ENCODE measurements at places on chromosomes 7 and 10.

DNA sequence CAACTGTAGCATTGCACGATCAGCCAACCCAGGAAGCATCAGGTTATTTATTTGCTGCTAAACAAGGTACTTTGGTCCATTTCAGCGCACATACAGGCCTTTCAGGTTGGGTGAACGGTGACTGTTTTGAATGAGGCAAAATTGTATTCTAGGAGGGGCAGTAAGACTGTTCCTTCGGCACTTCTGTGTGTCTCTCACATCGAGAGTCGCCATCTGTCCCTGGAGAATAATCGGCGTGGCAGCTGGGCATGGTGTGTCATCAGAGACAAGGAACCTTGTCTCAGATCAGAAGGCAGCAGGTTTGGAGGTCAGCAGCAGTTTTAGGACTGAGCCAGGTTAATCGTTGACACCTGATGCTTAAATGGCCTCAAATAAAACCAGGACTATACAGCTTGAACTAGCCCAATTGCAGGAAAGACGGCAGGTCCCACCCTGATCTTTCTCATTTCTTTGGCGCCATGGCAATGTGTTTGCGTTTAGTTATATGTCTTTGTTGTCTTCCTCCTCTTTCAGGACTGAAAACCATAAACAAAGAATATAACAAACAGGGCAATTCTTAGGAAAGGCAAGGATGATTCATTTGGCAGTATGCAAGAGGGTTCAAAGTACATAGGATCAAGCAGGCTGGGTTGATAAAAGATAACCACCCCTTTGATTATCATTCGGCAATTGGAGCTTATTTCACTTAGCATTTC lies 92.0 kb upstream of the PRR15 start:
- DNase-seq = no peak

DNA sequence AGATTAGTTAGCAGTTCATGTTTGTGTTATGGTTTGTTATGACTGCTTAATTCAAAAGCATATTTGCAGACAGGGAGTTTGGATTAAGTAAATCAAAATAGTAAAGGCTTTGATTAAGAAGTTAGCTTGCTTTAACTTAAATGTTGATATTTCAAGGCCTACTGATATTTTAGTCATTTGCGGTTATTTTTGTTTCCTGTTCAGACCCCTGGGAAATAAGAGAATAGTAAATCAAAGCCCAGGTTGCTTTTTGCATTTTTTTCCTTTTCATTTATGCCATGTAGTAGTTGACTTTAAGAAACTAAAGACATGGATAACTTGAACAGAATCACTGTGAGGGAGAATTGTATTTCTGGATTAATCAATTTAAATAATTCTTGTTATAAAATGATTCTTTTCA lies 77.3 kb downstream of the HDAC9 start:
- no peak for DNase-seq

GRCh38 chr10:71727105-71727737 lies 7.6 kb upstream of the C10orf105 start:
- no peak for DNase-seq

DNA sequence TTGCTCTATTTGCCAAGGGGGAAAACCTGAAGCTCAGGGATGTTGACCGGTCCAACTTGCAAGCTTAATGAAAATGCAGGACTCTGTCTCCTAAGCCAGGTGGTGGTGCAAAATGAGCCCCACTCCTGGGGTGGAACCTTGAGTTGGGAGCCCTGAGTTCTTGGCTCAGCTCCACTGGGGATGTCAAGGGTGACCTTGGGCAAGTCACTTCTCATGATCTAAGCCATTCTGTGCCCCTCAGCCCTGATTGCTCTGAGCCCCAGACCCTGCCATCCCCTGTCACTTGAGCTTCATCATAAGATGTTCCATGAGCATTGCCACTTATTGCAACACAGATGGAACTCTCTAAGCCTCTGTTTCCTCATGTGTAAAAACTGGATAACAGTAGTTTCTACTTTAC lies 33.9 kb downstream of the MYL10 start:
- no peak for DNase-seq

- DNase-seq = no peak
Observed at GRCh38 chr10:125611216-125611615, 71.7 kb downstream of the TEX36 start.

GRCh38 chr7:44470135-44470479 lies 20.4 kb downstream of the NUDCD3 start:
- no peak for DNase-seq

- DNase-seq = no peak
Observed at GRCh38 chr7:107593025-107593410, 13.0 kb downstream of the BCAP29 start.

- DNase-seq = no peak
Observed at GRCh38 chr7:4799508-4800268, 24.3 kb downstream of the AP5Z1 start.

GRCh38 chr7:2641406-2642393 lies 9.9 kb downstream of the TTYH3 start:
- no peak for DNase-seq
